CD4-positive, alpha-beta T cell treated with Interleukin-17A for 4 hours (primary cell): ENCODE measurements at places on chromosomes 7 and 10.

GRCh38 chr7:91942312-91942711 is 1.6 kb downstream of the AKAP9 start:
- no peak for DNase-seq

- DNase-seq: no peak
Measured at GRCh38 chr10:114523876-114524275, 119.6 kb upstream of the AFAP1L2 start.

GRCh38 chr7:22658031-22658430 is 69.0 kb upstream of the IL6 start:
- no peak for DNase-seq

DNA sequence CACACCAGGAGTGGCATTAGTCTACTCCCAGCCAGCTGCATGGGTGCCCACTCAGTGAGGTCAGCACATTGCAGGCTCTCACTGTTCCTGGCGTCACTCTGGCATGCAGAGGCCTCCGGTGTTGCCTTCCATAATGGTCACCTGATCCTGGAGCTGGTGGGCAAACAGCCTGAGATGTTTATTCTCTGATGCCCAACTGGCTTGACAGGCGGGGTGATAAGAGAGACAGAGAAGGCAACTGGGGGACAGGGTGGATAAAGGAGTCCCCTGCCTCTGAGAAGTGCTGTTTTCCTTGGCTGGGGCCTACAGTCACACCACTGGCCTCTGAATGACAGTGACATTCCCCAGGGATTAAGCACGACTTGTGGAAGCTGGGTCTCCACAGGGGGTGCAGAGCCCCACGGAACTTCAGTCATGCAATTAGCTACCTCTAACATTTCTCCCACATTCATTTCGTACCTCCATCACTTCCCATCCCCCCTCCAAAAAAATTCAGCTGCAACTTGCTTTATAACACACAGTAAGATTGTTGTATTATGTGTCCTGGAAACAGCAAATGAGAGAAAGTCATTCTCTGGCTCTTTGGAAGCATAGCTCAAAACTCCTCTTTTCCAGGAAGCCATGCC is 7.1 kb upstream of the RBM20 start:
- no peak for DNase-seq

GRCh38 chr7:4040109-4040928 is 641.8 kb upstream of the FOXK1 start:
- DNase-seq: no peak

GRCh38 chr10:121900443-121901174 is 27.2 kb downstream of the ATE1 start:
- no peak for DNase-seq
